ENCODE measurements at places on chromosomes 13 and 19.

- DNase-seq = no peak
Observed at GRCh38 chr19:58406818-58407657, 1.4 kb upstream of the ZNF584 start.

GRCh38 chr13:80339912-80340650 is 845 bp downstream of the SPRY2 start:
- DNase-seq = peak; percentile 57

GRCh38 chr13:109309625-109310363 is 476.6 kb downstream of the IRS2 start:
- no peak for DNase-seq

DNA sequence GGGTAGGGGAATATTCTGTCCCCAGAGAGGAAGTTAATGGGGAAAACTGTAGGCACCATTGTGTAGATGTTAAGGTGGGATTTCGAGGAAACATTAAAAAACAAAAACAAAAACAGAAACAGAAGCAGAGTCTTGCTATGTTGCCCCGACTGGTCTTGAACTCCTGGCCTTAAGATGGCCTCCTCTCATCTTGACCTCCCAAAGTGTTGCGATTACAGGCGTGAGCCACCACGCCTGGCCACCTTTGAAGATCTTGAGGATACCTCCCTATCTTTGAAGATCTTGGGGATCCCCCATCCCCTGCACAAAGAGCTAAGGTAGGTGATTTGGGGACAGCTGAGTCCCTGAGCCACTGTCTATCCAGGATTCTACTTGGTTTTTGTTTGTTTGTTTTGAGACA is 553 bp upstream of the ICAM3 start:
- DNase-seq = no peak

DNA sequence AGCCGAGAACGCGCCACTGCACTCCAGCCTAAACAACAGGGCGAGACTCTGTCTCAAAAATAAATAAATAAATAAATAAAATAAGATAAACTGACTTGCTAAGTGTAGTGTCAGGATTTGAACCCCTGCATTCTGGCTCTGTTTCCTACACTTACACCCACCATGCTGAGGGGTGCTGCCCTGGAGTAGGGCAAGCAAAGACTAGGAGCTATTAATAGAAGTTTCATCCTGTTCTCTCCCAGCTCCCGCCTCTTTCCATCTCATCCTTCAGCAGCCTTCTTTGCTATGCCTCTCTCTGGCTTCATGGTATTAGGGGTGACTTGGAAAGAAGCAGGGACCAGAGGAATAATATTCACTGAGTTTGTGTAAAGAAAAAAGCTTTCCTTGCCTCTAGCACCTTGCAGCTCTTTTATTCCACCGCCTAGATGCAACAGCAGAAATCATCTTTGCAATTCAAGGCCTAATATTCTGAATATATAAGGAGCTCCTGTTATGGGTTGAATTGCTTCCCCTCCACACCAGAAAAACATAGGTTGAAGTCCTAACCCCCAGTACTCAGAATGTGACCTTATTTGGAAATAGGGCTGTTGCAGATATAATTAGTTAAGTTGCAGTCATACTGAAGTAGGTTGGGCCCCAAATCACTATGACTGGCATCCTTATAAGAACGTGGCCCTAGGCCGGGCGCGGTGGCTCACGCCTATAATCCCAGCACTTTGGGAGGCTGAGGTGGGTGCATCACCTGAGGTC is 8.7 kb upstream of the PLAUR start:
- DNase-seq = no peak

All from activated CD8-positive, alpha-beta memory T cell treated with anti-CD3 and anti-CD28 coated beads, Interleukin-2, amount 50 U/mL, for 48 hours (primary cell).